ENCODE measurements at places on chromosomes 7 and 10.

DNA sequence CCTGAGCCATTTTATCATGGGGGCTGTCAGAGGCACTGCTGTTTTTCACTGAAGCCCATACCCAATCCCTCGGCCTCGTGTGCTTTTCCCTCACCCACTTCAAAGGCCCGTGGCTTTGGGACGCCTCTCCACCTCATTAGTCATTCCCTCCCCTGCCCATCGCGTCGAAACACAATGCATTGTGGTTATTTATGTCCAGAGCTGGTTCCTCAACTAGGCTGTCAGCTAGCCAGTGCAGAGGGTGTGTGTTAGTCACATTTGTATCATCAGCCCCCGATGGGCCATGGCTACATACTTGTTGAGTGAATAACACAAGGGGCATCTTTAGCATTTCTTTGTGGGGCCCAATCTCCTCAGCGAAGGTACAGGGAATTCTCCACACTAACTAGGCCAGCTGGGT lies 3.8 kb upstream of the CRCP start:
- DNase-seq: no peak

DNA sequence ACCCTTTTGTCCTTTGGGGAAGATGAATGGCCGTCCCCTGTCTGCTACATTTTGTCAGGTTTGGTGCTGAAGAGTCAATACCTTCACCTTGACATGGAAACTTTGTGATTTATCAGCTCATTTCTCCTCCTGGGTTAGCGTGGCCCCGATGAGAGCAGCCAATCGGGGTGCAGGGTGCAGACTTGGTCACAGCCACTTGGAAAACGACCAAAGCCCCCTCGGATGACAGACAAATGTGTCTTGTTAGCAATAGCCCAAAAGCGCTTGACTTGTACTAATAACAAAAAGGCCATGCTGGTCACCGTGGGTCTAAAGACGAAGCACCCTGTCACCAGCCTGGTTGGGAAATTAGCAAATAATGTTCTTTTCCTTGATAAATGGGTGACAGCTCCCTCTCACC lies 103.7 kb downstream of the EBF3 start:
- no peak for DNase-seq

- DNase-seq: no peak
Measured at GRCh38 chr10:111493024-111493625, 416.3 kb downstream of the ADRA2A start.

DNA sequence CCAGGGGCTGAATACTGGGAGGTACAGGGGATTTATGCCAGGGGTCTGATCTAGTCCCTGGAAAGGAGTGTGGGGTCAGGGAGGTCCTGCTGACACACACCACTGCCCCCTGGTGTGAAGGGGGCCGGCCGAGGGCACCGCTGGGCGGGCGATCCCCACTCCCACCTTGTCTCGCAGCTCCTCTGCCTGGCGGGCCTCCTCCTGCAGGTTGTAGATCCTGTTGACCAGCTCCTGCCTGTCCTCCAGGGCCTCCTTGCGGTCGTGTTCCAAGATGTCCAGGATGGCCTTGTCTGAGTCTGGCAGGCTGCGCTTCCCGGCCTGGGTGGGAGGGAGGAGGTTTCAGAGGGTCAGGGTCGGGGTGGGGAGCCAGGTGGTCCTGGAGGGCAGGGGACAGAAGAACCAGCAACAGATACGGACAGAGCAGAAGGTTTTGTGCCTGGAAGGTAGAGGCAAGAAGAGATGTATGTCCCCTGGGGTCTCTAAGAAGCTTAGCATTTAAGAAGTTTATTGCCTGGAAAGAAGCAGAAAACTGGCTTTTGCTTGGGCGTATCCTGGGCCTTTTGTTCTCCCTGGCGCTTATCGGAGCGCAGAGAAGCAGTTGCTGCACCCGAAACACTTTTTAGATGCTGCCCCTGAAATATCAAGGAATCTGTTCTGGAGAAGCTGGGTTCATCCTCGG lies 94.5 kb upstream of the GNA12 start:
- DNase-seq: no peak

GRCh38 chr7:2354939-2355704 lies 495 bp downstream of the EIF3B start:
- DNase-seq: no peak

DNA sequence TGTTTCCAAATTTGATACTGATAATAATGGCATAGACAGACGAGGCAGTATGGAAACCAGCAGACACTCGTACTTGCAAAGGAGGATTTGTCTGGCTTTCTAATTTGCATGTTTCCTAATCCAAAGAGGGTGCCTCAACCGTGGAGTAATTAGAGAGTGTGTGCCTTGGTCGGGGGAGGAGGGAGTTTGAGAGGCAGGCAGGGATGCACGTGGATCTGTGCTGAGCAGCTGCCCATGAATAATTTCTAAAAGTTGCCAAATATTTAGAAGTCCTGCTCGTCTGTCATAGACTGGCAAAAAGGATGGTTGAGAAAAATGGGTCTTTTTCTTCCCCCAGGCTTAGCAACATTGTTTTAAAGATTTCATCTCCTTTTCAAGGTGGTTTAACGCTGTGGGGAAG lies 69.4 kb downstream of the PTPRE start:
- DNase-seq: no peak
